ENCODE measurements at places on chromosomes 5 and 9.

DNA sequence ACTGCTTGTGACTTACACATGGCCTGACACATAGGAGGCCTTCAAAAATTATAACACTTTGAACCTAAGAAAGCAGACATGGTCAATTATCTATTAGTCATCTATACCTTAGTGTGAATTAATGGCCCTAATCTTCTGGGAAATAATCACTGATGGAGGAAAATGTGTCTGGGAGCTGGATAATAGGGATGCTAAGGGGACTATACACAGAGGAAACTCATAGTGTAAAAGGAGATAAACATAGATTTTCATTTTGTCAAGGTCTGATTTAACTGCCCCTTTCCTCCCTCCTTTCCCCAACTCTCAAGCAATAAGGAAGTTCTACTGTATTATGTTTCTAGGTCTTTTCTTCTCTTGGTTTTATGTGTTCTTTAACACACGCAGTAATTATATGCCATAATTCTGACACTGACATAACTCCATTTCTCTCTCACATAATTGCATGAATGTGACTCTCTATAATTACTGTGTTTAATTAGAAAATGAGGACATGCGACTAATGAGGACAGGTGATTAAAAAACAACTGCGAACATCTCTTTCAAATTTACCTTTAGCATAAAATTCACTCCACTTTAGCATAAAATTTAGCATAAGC lies 18.7 kb upstream of the PRELID2 start:
- no peak for DNase-seq

- no peak for DNase-seq
Observed at GRCh38 chr9:120891245-120891883, 14.4 kb upstream of the PHF19 start.

DNA sequence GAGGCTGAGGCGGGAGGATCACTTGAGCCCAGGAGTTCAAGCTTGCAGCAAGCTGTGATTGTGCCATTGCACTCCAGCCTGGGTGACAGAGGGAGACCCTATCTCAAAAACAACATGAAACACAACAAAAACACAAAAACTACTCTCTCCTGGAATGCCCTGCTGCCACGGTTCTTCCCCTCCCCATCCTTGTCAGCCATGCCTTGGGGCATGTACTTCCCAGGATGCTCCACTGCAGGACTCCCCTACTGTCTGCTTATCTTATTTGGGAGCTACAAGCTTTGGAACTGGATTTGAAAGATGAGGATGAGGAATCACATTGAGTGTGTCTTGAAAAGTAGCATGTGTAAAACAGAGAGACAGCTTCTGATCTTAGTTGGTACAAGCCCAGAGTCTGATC lies 40.1 kb upstream of the KIAA1958 start:
- no peak for DNase-seq

DNA sequence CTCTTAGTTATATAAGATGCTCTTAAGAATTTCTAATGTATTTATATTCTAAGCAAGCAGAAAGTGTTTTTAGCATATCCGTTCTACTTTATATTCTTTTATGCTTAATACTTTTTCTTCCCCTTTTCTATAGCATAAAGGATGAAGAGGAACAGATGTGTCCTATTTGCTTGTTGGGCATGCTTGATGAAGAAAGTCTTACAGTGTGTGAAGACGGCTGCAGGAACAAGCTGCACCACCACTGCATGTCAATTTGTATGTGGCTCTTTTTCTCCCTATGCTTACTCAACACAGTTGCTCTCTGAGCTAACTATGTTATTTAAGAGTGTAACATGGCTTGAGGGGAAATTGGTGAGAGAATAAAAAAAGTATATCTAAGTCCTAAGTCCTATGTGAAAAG lies 37.6 kb upstream of the SETD9 start:
- DNase-seq, result no peak

DNA sequence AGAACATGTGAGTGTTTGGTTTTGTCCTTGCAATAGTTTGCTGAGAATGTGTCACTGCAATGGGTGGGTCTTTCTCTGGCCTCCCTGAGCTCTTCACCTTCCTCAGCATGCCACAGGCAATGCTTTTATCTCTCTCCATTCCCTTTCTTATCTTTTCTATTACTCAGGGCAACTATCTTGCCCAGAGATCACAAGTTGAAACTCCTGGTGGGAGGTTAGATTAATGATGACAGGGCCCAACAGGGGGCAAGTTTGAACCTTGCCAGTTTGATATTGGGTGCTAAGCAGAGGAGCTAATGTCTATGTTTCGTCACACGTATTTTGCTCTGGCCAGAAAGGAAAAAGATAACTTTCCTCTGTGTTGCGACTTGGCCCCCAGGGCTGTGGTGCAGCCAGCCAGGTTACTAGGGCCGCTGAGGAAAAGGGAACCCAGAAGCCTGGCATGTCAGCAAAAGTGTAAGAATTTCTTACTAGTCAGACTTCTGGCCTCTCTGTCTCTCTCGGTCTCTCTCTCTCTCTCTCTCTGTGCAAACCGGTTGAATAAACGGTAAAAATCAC lies 299.3 kb upstream of the POU5F2 start:
- DNase-seq, result no peak

DNA sequence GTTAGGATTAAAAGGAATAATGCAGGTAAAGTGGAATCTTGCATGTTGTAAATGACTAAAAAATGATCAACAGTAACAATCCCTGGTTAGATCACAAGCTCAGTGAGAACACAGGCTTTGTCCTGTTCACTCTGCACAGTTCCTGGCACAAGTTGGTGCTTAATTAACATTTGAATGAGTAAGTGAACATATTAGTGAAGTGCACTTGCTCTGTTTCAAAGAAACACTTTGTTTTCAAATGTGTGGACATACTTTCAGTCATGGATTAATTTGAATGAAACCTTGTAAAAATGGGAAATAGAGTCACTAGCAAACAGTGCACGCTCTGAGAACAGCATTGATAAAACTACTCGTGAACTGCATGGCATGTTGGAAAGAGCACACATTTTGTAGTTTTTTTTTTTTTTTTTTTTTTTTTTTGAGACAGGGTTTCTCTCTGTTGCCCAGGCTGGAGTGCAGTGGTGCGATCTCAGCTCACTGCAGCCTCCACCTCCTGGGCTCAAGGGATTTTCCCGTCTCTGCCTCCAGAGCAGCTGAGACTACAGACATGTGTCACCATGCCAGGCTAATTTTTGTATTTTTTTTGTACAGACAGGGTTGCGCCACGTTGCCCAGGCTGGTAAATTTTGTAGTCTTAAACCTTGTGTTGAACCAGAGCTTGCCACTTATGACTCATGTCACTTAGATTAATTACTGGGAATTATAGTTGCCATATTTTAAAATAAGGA lies 159.9 kb downstream of the LURAP1L start:
- DNase-seq, result no peak

DNA sequence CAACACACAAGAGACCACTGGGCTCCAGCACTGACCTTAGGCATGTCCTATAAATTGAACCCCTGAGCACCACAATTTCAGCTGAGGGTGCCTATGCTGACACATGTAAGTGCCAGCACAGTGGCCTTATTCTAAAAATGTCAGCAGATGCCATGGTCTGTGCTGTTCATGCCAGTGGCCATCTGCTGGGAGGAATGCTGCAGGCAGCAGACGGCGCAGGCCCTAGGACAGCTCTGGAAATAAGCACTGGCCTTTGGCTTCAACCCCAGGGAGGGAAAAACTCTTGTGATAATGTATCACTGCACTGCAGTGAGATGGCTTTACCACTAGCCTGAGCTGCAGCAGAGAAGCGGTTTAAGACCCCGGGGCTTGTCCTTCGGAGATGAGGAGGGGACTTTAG lies 98.5 kb downstream of the SYK start:
- DNase-seq, result no peak

DNA sequence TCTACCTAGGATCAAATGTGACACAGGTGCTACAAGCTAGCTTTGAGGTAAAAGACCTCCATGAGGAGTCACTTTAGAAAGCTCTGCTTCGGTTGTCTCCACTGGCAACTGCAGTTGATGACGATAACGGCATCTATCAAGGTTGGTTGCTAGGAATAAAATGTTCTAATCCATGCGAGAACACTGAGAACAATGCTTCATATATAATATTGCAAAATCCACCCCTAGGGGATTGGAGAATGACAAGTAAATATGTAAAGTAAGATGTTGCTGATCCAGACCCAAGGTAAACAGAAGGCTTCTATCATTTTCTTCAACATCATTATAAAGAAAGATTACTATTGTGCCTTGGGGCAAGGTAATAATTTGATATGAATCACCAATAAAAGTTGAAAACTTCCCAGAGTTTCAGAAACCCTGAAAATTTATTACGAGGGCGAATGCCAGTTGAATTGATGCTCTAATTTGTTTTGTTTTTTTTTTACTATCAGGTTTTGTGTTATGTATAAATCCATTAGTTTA lies 1003.4 kb downstream of the CDH18 start:
- DNase-seq, result no peak

GRCh38 chr9:72467766-72468738 lies 53.4 kb upstream of the TMC1 start:
- DNase-seq, result no peak

- DNase-seq, result no peak
Observed at GRCh38 chr9:88464851-88465250, 70.1 kb upstream of the NXNL2 start.

Data from stimulated activated CD4-positive, alpha-beta T cell treated with anti-CD3 and anti-CD28 coated beads, Interleukin-15, amount 100 ng/mL, for 1 hour (primary cell).